ENCODE measurements at places on chromosomes 16 and 17.
A peak's percentile ranks its signal among the peaks of the same experiment; 100 is the strongest.

- DNase-seq = no peak
Measured at GRCh38 chr17:2191227-2191626, 112.4 kb downstream of the SMG6 start.

- DNase-seq = no peak
Measured at GRCh38 chr17:8846768-8847211, 20.7 kb downstream of the PIK3R6 start.

DNA sequence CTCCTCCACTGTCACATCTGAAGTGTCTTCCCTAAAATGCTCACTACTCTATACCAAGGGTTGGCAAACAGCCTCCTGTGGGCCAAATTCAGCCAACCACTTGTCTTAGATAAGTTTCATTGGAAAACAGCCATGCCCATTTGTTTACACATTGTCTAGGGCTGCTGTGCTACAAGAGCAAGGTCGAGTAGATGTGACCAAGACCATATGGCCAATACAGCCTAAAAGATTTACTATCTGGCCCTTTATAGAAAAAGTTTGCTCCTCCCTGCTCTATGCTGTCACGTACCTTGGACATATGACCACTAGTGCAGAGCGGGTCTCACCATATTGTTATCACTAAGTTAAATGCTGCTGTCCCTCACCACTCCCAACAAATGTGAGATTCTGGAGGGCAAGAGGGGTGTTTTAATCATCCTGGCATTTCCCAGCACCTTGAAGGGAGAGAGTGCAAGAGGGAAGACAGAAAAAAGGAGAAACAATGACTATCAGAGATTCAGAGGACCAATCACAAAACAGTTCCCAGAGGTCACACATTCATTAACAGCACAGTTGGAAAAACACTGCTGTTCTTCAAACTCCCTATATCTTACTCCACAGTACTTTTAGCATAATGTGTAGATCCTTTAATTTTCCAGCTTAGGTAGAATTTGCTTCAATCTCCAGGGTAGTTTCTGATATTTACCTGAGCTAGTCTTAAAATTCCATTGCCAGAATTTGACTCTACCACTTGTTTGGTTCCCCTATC is 13.2 kb downstream of the LSM12 start:
- DNase-seq = no peak

GRCh38 chr17:80229011-80229410 is 8.8 kb downstream of the SLC26A11 start:
- no peak for DNase-seq

DNA sequence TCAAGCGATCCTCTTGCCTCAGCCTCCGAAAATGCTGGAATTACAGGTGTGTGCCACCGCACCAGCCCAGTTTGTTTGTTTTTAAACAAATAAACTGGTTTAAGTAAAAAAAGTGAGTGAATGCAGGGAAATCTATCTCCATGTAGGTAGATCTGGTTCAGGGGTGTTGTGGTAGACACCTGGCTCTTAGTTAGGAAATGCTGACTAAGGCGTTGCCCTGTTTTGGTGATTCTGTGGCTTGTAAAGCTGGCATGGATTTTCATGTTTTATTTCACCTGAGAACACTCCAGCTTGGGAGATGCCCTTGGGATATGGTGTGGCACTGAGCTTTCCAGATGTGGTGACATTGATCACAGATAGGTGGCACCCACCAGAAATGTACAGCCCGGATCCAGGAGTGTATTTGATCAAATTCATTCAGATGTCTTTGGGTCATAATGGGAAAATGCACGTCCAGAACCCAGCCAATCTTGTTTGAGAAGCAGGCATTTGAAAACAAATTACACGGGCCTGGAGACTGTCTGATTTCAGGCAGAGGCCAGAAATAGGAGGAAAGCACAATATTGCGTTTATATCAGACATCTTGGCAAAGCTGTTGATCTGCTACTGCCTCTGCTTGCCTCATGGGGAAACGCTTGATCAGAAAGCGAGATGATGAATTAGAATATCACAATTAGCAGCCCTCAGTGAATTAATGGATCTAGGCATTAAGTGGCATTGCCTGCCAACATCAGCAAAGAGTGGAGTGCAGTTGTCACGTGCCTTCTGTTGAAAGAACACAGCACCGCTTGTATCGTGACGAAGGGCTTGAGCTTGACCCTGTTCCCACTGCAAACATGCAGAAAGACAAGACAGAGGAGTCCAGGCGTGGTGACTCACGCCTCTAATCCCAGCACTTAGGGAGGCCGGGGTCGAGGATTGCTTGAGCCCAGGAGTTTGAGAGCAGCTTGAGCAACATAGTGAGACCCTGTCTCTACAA is 7.3 kb upstream of the IL34 start:
- DNase-seq = no peak

GRCh38 chr17:44673893-44674292 is 15.7 kb downstream of the CCDC43 start:
- no peak for DNase-seq

DNA sequence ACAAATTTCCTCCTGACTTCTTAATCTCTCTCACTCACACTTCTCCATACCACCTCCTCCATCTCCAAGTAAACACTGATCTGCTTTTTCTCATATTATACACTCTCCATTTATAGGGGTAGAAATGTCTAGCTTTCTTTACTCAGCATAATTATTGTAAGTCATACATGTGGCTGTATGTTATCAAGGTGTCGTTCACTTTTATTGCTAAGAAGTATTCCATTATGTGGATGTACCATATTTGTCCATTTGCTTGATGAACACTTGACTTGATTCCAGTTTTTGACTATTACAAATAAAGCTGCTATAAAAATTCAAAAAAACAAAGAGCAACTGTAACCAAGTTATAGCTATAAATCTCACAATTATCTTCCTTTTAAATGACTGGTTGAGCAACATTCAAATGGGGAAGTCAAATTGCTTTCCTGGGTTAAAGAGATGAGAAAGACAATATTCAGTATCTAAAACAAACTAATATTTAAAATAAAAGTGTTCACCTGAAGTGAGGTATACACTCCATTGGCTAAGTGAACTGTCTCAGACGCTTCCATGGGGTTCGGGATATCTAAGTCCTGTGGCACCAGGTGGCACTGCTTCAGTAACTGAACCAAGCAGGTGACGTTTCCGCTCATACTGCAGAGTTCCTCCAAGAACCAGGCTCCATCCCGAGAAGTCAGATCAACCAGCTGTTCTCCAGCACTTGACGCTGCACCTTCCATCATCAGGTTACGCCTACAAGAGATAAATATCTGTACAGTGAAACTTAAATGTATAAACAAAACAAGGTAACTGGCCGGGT is 32.6 kb upstream of the ARL6IP1 start:
- DNase-seq = no peak

- DNase-seq = no peak
Measured at GRCh38 chr17:61382796-61383688, 16.6 kb upstream of the TBX2 start.

DNA sequence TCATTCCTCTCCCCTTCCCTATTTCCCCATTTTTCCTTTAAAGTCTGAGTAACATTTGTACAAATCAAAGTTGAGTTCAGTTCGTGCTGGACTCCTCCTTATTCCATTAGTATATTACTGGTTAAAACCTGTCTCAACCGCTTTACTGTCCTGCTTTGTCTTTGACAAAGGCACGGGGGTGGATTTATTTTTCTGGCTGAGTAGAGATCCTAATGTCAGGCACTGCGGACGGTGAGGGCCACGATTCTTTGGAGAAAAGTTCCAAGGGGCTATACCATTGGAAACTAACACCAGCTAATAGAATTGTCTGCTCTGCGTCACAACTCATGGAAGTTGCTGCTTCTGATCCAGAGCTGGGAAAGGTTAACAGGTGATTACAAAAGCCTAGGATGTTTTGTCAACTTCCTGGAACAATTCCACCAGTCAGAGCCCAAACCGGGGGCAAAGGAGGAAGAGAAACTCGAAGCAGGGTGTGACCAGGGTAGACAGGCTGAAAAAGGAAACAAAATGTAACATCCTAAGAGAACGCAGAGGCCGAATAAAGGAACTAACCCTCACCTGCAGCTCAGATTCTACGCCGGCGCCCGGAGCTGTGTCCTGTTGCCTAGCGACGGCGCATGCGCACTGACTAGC is 12.4 kb downstream of the TAT start:
- no peak for DNase-seq

GRCh38 chr16:50390914-50391716 is 22.3 kb upstream of the BRD7 start:
- no peak for DNase-seq

GRCh38 chr17:77879226-77879895 is 79.1 kb upstream of the TNRC6C start:
- no peak for DNase-seq

- no peak for DNase-seq
Measured at GRCh38 chr17:2713881-2714280, 2.3 kb upstream of the CLUH start.

DNA sequence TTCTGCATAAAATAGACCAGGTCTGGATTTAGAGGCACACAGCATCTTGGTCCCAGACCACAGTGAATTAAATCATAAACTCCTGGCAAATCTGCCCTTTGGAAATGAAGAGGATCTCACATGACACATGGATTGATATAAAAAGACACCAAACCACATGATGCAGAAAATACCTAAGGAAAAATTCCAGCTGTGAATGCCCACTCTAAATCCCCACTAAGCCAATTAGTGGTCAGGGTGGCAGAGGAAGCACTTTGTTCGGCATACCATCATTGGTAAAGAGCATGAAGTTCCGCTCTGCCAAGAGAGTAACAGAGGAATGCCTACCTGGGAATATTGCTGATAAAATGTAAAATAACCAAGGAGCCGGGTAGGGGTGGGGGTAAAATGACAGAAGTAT is 32.4 kb upstream of the NOL11 start:
- no peak for DNase-seq

DNA sequence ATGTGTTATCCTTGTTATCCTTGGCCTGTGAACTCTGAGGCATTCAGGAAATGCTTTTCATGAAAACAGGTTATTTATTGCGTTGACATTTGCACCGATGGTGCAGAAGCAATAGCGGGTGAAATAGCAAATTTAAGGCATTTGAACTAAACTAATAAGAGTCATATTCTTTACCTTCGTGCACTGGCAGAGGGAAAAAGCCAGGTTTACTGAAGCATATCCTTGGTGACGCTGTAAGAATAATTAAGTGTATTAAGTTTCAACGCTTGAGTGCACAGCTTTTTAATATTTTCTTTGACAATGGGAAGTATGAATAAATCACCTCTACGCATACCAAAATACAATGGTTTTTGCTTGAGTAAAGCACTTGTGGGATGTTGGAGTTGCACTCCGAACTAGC is 13.6 kb upstream of the KPNA2 start:
- DNase-seq = no peak

- no peak for DNase-seq
Measured at GRCh38 chr17:9577373-9577709, 899 bp downstream of the CFAP52 start.

- DNase-seq = no peak
Measured at GRCh38 chr17:12765548-12765947, 23.8 kb upstream of the ARHGAP44 start.

GRCh38 chr16:4376126-4376892 is 4.7 kb downstream of the VASN start:
- no peak for DNase-seq

- DNase-seq = no peak
Measured at GRCh38 chr16:78480588-78480987, 381.1 kb downstream of the WWOX start.

DNA sequence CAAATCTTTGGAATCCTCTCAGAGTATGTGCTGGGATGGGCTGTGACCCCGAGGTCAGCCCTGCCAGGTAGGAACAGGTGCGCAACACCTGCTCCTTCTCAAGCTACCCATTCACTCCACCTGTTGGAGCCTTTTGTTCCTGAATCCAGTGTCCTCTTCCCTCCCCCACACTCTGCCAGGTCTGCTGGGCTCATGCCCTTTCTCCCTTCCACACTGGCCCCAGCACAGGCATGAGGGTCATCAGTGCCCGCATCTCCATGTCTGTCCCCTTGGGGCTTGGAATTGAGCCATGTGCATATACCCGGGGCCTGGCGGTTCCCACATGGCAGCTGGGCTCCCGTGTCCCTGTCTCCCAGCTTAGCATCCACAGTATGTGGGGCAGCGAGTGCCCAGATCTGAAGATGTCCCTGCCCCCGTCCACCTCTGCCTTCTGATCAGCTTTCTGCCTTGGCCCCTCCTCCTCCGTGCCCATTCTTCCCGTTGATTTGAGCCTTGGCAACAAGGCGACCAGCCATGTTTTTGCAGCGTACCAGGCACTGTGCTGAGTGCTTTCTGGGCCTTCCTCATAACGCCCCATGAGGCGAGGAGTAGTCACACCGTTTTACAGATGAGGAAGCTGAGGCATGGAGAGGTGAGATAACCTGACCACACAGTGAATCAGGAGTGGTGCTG is 102.2 kb downstream of the RAP1GAP2 start:
- no peak for DNase-seq

- no peak for DNase-seq
Measured at GRCh38 chr17:82913304-82914043, 73.7 kb upstream of the ZNF750 start.

- no peak for DNase-seq
Measured at GRCh38 chr17:79406316-79406715, 204.5 kb downstream of the RBFOX3 start.

GRCh38 chr16:51989637-51990230 is 557.2 kb downstream of the TOX3 start:
- no peak for DNase-seq

GRCh38 chr17:5825717-5826330 is 241.5 kb upstream of the NLRP1 start:
- no peak for DNase-seq

DNA sequence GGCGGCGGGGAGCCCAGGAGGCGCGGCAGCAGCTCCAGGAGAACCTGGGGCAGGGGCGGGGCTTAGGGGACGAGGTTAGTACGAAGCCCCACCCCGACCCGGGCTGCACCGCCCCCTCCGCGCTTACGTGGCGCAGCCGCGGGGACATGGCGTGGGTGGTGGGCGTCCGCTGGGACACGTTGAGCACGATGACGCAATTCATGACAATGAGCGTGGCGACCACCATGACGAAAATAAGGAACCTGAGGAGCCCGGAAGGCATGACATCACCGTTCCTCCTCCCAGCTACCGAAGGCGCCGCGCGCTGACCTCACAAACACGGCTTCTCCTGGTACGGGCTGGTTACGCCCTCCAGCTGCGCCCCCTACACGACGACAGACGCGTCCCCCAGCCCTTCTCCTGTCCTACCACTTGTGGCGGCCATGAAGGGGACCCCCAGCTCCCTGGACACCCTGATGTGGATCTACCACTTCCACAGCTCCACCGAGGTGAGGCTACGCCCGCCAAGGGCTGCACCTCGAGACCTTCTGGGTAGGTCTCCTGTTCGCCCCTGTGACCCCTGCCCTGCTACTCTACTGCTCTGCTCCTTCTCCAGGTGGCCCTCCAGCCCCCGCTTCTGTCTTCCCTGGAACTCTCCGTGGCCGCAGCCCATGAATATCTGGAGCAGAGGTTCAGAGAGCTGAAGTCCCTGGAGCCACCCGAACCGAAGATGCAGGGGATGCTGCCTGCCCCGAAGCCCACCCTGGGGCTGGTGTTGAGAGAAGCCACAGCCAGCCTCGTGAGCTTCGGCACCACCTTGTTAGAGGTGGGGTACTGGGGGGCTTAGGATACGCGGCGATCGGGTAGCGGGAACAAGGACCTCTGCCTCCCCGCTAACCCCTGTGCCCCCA is at the start of gene C17orf107:
TSS of gene C17orf107 (plus strand) at position 196 of the 890 bp plus-strand sequence. CDS start at position 423, 227 bp downstream.
- peak; percentile 90 for DNase-seq

- DNase-seq = no peak
Measured at GRCh38 chr16:82203198-82203597, 33.2 kb upstream of the MPHOSPH6 start.

- no peak for DNase-seq
Measured at GRCh38 chr17:79566251-79566955, 44.4 kb downstream of the RBFOX3 start.

- DNase-seq = peak; percentile 15
Measured at GRCh38 chr17:4334776-4335584, 31.5 kb downstream of the UBE2G1 start.

GRCh38 chr16:56938664-56939513 is 6.9 kb downstream of the HERPUD1 start:
- DNase-seq = no peak

All from stimulated activated naive CD4-positive, alpha-beta T cell (primary cell).